ENCODE measurements at places on chromosomes 5 and 9.

- DNase-seq: no peak
Observed at GRCh38 chr5:59500014-59500413, 393.5 kb downstream of the PDE4D start.

- no peak for DNase-seq
Observed at GRCh38 chr5:177507165-177507564, 2.5 kb downstream of the DOK3 start.

- DNase-seq: no peak
Observed at GRCh38 chr5:139821806-139822552, 26.4 kb downstream of the PSD2 start.

DNA sequence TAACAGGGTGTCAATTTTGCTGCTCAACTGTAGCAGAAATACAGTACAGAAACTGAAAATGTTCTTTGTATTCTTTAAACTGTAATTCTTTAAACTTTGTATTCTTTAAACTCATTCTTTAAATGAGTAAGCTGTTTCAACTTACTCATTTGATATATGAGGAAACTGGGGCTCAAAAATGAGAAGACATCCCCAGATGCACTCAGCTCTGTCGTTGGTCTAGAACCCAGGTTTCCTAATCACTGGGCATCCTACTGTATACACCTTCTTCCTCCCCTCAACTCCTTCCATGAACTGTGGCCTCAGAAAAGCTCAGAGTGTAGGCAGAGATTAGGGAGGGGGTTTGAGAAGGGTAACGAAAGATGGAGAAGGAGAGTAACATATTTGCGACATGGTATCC lies 136.5 kb upstream of the MAST4 start:
- no peak for DNase-seq

DNA sequence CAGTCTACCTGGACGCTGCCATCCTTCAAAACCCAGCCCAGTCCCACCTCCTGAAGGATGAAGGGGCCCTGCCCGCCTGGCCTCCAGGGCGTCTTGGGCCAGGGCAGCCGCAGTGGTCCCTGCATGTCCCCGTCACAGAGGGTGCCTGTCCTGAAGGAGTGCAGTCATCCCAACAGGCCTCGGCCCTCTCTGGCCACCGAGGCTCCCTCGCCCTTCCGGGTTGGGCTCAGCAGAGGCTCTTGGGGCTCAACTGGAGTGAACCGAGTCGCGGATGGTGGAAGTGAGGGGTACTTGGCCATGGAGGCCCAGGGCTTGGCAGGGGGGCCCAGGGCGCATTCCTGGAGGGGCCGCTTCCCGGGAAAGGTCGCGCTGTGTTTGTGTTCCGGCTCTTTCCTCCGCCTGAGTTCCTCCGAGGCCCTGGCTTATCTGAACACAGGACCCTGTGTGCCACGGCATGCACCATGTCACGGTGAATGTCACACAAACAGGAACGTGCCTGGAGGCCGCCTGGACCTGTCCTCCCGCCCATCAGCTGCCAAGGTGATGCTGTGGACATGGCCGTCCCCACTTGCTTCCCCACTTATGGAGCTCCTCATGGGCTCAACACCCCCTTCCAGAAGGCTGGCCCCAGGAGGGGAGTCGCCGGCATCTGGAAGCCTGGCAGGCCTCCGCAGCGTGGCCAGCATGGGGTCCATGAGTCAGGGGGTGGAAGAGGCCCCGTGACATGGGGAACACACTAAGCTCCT lies 25.7 kb upstream of the OBP2B start:
- peak; percentile 46 for DNase-seq

DNA sequence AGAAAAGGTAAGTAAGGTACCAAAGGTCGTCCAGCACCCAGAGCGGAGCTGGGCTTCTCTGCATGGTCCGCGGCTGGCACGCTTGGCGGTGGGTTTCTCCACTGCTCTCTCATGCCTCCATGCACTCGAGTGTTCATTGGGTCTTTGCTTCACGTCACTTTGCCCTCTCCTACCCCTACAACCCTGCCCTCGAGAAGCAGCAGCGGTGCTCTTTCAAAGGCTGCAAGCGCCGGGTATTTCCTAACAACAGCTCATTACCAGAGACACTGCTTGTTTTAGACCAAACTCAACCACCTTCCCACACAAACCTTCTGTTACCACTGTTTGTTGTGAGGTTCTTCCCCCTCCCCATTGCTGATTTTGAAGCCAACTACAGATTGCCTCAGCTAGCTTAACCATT lies 21.5 kb upstream of the ZBTB34 start:
- DNase-seq: no peak

DNA sequence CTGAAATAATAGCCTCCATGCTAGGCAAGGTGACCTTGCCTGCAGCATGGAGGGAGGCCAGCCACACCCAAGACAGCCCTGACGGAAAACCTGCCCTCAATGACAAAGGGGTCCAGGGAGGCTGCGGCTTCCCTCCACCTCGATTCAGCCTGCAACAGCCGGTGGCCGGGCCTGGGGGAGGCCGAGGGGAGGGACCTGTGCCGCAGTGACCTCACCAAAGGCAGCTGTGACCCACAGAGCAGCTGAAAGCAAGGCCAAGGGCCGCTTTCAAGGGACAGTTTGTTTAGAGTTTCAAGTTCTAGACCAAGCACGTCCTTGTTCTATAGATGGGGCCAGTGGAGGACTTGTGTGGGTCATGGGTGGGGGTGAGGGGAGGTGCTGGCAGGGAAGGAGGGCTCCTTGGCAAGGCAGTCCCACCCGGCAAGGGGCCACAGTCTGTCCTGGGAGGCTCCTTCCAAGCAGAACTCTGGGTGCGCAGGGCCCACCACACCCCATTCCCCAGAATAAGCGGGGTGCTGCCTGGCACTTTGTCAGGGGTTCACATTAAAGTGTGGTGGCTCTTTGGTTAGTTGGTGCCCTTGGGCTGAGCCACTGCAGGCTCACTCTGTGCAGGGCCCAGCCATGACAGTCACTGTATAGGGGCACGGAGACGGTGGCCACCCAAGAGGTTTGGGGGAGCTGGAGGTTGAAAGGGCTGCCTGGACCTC lies 226.5 kb downstream of the FANCC start:
- no peak for DNase-seq

DNA sequence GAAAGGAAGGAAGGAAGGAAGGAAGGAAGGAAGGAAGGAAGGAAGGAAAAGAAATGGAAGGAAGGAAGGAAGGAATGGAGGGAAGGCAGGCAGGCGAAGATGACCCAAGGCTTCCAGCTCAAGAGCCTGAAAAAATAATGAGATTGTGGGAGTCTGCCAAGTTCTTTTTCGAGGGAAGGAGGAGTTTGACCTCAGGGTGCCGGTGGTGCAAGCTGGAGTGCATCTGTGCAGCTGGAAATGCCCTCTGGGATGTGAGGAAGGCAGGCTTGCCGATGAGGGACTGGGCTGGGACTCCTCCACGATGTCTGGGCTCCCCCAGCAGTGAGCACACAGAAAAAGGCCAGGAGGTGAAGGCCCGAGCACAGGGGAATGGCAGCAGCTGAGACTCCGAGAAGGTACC lies 154.9 kb upstream of the DAPK1 start:
- no peak for DNase-seq

DNA sequence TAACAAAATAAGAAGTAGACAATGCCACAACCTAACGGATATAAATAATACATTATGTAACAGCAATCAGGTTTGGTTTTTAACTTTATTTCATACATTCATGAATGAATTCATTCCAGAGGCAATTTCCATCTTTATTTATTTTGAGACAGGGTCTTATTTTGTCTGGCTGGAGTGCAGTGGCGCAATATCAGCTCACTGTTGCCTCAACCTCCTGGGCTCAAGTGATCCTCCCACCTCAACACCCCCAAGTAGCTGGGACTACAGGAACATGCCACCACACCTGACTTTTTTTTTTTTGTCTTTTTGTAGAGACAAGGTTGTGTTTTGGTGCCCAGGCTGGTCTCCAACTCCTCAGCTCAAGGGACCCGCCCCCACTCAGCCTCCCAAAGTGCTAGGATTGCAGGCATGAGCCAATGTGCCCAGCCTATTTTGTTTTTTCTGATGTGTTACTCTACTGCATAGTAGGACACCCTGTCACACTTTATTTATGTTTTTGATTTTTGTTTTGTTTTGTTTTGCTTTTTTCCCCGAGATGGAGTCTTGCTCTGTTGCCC lies 26.3 kb upstream of the C5orf24 start:
- no peak for DNase-seq

All from activated CD8-positive, alpha-beta memory T cell treated with anti-CD3 and anti-CD28 coated beads for 24 hours (primary cell).